ENCODE measurements at places on chromosomes 16 and 17. TPM values are rescaled to one million over a fixed set of nuclear protein-coding genes. Genes with fewer than 3 reads are reported as not detected.

GRCh38 chr16:676913-677312 is 1.4 kb downstream of the RHBDL1 start:
- no peak for DNase-seq

DNA sequence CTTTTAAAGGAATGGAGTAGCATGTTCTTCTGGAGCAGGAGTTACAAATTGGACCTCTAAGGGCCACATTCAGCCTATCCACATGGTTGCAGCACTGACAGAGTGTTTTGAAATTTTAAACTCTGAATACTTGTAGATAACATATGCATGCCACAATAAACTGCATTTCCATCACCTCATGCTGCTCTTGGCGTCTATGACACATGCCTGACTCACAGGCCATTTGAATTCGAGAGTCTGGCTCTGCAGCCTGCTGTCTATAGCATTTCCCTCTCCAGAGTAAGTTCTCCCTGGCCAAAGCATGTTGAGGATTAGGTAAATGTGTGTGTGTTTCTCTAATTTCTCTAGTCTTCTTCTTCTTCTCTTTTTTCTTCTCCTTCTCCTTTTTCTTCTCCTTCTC is 28.7 kb upstream of the MYOCD start:
- DNase-seq = peak; percentile 27

CETP gene
- total RNA-seq = 12.8 TPM

SEC14L1 gene
- 192 TPM for total RNA-seq

SULT1A3 gene
- 3.3 TPM for total RNA-seq
